ENCODE measurements at places on chromosomes 11 and 22.

DNA sequence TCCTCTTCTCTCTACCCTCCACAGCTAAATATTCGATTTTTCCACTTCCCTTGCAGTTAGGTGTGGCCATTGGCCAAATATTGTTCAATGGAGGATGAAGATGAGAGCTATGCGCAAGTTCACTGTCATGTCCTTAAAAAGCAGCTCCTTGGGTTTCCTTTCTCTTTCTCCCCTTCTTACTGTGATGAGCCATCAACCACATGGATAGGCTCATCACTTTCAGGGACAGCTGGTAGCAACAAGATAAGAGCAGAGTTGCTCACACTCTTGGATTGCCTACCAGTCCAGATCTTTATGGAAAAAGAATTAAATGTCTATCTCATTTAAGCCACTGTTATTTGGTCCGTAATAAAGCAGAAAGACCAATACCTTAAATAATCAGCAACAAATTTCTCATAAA lies 377.0 kb downstream of the DDX10 start:
- ATAC-seq, result no peak
- H3K4me1 ChIP-seq, result peaks cover 3% of the 10 kb centered on the region
- no peaks in the 10 kb centered on the region for H3K36me3 ChIP-seq
- H3K4me3 ChIP-seq, result no peak overlapping the region
- no peaks in the 10 kb centered on the region for H3K27me3 ChIP-seq

DNA sequence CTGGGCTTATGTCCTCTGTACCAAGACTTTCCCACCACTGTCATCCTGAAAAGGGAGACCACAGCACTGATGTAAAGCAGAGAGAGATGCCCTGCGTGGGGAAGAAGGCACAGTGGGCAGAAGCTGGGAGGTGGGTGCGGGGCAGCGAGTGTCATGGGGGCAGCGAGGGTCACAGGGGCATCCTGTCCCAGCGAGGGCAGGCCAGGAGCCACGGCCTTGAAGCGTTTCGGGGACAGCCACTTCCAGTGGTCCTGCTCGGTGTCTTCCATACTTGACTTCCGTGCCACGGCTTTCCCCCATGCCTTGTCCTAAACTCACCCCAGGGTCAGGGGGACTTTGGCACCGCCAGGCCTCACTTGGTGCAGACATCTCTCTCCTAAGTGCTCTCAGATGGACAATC lies 1121.3 kb downstream of the TBC1D22A start:
- H3K4me1 ChIP-seq, result no peaks in the 10 kb centered on the region
- no peaks in the 10 kb centered on the region for H3K36me3 ChIP-seq
- no peak for ATAC-seq
- H3K4me3 ChIP-seq, result no peak overlapping the region

- H3K36me3 ChIP-seq, result peaks cover 42% of the 10 kb centered on the region
- H3K27ac ChIP-seq, result no peak overlapping the region
- no peaks in the 10 kb centered on the region for H3K4me1 ChIP-seq
- no peak overlapping the region for H3K4me3 ChIP-seq
- ATAC-seq, result no peak
Measured at GRCh38 chr11:16841481-16841880, 103.0 kb downstream of the C11orf58 start.

DNA sequence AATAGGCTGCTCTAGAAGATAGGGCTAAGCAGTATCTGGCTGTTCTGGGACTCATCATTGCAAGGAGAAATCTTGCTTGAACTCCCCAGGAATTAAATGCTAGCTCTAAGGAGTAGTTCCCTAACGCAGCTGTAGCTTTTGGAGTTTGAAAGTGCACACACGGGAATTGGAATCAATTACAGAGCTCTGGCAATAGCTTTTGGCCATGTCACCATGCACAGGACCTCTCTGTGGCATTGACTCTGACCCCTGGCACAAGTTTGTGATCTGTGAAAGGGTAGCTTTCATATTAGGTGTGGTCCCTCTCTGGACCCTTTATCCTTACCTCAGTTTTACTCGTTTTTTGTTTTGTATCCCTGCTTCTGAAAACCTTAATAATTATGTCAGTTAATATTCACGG lies 121.6 kb downstream of the FAT3 start:
- H3K36me3 ChIP-seq, result no peaks in the 10 kb centered on the region
- no peak for ATAC-seq
- no peaks in the 10 kb centered on the region for H3K27me3 ChIP-seq

DNA sequence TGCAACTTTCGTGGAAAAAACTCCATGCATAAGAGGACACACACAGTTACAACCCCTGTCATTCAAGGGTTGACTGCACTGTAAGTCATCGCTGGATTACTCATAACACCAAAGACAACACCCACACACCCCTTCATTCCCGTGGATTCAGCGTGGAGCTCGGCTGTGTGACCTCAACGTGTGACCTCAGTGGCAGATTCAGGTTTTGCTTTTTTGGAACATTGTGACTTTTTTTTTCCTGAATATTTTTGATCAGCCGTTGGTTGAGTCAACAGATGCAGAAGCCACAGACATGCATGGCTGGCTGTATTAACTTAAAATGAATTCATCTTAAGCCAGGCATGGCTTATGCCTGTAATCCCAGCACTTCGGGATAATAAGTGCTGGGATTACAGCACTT lies 19.7 kb upstream of the MUC5AC start:
- H3K36me3 ChIP-seq, result no peaks in the 10 kb centered on the region
- H3K27me3 ChIP-seq, result peaks cover 43% of the 10 kb centered on the region
- H3K4me1 ChIP-seq, result no peaks in the 10 kb centered on the region

DNA sequence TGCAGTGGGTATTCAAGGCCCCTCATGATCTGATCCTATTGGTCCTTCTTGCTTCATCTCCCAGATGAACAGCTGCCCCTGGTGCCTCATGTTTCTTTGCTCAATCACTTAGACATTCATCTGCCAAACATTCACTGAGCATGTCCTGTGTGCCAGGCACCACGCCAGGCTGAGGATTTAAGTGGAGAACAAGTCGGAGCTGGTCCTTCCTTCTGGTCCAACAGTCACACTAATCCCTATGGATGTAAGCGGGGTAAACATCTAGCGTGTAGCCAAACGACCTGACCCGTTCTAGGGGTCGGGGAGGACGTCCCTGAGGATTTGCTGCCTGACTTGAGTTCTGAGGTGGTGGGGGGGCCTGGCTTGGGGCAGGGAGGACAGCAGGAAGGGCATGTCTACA lies 21.9 kb downstream of the ZMAT5 start:
- ATAC-seq, result no peak
- no peaks in the 10 kb centered on the region for H3K27me3 ChIP-seq
- peaks cover 93% of the 10 kb centered on the region for H3K36me3 ChIP-seq
- no peak overlapping the region for H3K4me3 ChIP-seq

Data from gastroesophageal sphincter (tissue), 4 donors.